ENCODE measurements at places on chromosomes 7 and 10. TPM values are rescaled to one million over a fixed set of nuclear protein-coding genes. Genes with fewer than 3 reads are reported as not detected.
A peak's percentile ranks its signal among the peaks of the same experiment; 100 is the strongest.

Gene CRCP
- 34.1 TPM for total RNA-seq

Gene TAS2R39
- not detected for total RNA-seq

Gene ITGA8
- total RNA-seq = not detected

Gene TSPAN12
- not detected for total RNA-seq

DNA sequence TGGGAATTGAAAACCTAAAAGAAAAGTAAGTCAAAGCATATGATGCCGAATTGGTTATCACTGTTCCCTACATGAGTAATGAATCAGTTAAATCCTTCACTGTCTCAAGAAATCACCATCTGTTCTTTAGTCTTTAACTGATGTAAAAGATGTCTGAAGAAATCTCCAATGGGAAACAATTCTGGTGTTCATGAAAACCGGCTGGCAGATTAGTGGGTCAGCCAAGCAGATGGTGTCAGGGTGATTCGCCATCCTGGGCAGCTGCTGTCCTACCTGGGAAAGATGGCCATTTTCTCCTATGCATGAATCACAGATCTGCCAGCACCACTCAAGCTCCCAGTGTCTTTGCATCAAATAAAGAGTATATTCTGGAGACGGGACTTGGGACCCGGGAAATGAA lies 925.2 kb upstream of the GHITM start:
- H3K27me3 ChIP-seq = no peaks in the 10 kb centered on the region
- no peak for DNase-seq
- H3K4me3 ChIP-seq = no peak overlapping the region
- H3K4me1 ChIP-seq = no peaks in the 10 kb centered on the region

DNA sequence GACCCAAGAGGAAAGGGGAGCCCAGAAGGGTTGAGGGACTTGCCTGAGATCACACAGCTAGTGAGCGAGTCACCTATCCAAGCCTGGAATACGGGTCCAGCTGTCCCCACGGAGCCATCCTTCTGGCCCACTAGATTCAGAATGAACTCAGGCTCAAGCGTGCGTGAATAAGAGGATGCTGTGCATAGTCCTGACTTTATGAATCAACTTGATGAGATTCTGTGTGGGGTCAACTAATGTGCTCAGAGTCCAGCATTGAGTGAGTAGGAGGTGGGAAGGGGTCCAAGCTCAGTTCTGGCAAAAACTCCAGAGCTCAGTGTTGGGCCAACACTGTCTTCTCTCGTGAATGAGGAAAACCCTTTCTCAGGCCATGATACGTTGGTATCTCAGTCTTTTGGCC lies 41.4 kb downstream of the CAMK1D start:
- no peak overlapping the region for H3K4me3 ChIP-seq
- no peak for DNase-seq
- no peaks in the 10 kb centered on the region for H3K27me3 ChIP-seq
- H3K27ac ChIP-seq = no peak overlapping the region
- no peaks in the 10 kb centered on the region for H3K36me3 ChIP-seq

GRCh38 chr7:35694161-35694783 lies 663 bp downstream of the HERPUD2 start:
- H3K27ac ChIP-seq = peak overlapping the region; percentile 98
- peak overlapping the region; percentile 98 for H3K4me3 ChIP-seq
- H3K36me3 ChIP-seq = no peaks in the 10 kb centered on the region
- H3K27me3 ChIP-seq = no peaks in the 10 kb centered on the region

DNA sequence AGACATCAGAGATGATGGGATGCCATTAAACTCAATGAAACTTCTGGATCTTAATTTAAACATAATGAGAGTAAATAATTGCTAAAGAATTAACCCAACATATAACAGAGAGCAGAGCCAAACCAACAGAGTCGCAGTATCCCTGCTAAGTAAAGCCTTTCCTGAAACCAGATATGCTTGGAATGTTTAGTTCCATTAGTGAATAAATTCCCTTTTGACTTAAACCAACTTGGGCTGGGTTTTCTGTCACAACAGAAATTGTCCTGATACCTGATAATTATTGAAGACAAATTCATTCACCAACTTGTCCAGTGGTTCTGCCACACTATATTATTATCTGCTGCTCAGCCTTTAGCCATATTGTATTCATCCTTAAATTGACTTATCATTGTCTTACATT lies 286.7 kb downstream of the FZD1 start:
- no peak overlapping the region for H3K27ac ChIP-seq
- no peaks in the 10 kb centered on the region for H3K4me1 ChIP-seq
- DNase-seq = no peak
- H3K27me3 ChIP-seq = no peaks in the 10 kb centered on the region
- H3K4me3 ChIP-seq = no peak overlapping the region

Data from CD8-positive, alpha-beta memory T cell (primary cell).